ENCODE measurements at places on chromosomes 6 and 20.

DNA sequence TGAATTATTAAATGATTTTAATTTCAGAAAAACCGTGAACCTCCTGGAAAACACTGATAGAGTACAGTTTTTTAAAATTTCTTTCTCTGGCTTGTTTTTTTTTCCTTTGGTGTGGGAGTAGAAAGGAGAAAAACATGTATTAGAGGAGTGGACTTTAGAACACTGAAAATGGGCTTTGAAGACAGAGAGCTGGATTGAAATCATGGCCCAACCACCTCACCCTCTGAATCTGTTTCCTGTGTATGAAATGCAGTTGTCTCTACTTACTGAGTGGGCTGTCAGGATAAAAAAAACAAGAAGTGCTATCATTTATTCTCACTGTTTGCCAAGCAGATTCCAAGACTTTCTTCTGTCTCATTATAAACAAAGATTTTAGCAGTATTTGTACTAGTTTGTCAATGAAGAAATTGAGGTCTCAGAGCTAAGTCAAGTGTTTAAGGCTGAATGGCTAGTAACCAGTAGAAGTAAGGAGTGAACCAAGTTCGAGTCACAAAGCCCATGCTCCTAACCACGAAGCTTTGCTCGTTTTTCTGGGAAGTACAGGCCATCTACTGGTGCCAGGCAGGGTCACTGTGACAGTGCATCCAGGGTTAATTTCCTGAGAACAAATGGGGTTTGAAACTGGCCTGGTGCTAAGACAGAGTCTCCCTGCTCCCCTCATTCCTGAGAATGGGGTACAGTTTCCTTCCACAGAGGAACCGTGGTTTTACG is 256.4 kb downstream of the TMEM242 start:
- peak; percentile 30 for DNase-seq

DNA sequence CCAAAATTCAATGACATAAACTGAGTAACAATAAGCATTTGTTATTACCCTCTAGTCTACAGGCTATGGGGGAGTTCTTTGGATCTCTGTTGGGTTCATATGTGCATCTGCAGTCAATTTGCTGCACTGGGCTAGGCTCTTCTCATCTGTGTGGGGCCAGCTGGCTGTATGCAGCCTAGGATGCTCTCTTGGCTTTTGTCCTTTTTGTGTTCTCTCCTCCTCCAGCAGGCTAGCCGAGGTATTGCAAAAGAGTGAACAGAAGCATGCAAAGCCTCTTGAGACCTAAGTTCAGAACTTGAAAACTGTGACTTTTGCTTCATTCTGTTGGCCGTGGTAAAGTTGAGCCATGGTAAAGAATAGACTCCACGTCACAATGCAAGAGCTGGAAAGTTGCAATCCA is 62.8 kb upstream of the FOXO3 start:
- DNase-seq: peak; percentile 44

DNA sequence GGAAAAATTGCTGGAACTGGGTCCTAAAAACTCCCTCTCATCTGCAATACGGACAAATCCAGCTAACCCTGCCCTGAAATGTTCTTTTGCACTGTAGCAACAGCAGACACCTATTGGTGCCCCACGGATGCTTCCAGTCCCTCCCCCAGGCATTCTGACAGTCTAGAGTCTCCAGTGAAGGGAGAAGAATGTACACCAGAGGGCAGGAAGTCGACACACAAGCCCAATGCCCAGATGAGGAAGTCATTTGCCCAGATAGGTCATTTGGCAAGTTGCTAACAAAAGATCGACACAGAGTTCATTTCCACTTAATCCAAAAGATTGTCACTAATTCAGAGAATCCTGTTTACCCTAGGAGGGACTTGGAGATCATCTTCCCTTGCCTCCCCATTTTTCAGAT is 293.0 kb upstream of the PRDM1 start:
- DNase-seq: peak; percentile 84

GRCh38 chr20:57714409-57715267 is 4.8 kb upstream of the PMEPA1 start:
- no peak for DNase-seq

- peak; percentile 82 for DNase-seq
Observed at GRCh38 chr6:170221052-170221752, 69.7 kb downstream of the DLL1 start.

DNA sequence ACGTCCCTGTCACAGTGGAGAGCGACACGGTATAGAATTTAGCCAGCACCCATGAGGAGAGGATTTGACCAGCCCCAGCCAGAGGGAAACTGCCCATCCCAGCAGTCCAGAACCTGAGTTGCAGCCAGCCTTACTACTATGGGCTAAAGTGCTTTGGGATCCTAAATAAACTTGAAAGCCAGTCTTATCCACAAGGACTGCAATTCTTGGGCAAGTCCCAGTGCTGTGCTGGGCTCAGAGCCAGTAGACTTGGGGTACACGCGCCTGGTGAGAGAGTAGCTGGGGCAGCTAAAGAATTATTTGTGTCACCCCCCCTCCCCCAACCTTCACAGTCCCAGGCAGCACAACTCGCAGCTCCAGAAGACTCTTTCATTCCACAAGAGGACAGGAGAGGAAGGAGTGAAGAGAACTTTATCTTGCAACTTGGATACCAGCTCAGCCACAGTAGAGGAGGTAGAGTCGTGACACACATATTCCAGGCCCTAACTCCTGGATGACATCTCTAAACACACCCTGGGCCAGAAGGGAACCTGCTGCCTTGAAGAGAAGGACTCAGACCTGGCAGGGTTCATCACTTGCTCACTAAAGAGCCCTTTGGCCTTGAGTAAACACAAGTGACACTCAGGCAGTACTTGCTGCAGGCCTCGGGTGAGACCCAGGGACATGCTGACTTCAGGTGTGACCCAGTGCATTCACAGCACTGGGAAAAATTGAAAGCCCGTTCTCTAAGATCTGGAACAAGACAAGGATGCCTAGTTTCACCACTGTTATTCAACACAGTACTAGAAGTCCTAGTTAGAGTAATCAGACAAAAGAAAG is 100.3 kb downstream of the REV3L start:
- DNase-seq: no peak

DNA sequence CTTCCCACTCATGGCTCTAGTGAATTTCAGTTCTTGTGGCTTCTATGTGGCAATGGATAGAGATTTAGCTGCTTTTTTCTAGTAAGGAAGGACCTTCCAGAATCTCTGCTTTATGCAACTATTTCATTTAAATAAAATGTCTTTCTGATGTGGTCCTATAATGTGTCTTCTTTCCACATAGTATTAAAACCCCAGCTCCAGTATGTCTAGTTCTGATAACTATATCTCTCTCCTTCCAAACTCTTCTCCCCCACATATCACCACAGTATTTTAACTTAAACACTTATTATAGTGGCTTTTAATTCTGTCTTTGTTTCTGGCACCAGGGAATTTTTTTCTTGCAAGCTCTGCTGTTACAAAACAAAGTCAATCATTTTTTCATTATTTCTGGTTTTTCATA is 40.6 kb upstream of the SUMO4 start:
- no peak for DNase-seq

- no peak for DNase-seq
Observed at GRCh38 chr20:48281501-48281900, 496.2 kb upstream of the SULF2 start.

- DNase-seq: no peak
Observed at GRCh38 chr20:1646975-1647431, 10.6 kb downstream of the SIRPG start.

DNA sequence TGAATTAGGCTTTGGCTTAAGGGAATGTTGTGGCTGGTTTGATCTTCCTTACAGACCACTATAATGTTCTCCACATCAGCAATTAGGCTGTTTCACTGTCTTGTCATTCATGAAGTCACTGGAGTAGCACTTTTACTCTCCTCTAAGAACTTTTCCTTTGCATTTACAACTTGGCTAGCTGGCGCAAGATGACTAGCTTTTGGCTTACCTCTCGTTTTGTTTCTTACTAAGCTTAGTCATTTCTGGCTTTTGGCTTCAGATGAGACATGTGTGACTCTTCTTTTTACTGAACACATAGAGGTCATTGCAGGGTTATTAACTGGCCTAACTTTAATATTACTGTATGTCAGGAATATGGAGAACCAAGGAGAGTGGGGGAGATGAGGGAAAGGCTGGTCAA is 143.2 kb downstream of the PTCHD4 start:
- DNase-seq: no peak

DNA sequence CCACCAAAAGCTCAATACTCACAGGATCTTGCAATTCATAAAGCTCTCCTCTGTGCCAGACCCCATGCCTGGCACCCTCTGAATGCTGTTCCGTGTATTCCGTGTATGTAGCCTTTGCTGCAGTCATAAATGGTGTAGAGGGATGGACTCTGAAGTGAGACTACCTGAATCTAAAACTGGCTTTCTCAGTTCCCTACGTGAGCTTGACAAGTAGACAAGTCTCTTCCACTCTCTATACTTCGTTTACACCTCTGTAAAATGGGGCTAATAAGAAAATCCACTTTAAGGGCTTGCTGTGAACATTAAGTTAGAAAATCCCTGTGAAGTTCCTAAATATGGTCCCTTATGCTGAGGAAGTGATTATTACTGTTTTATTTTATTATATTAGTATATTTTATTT is 31.5 kb downstream of the PPP1R16B start:
- DNase-seq: no peak

DNA sequence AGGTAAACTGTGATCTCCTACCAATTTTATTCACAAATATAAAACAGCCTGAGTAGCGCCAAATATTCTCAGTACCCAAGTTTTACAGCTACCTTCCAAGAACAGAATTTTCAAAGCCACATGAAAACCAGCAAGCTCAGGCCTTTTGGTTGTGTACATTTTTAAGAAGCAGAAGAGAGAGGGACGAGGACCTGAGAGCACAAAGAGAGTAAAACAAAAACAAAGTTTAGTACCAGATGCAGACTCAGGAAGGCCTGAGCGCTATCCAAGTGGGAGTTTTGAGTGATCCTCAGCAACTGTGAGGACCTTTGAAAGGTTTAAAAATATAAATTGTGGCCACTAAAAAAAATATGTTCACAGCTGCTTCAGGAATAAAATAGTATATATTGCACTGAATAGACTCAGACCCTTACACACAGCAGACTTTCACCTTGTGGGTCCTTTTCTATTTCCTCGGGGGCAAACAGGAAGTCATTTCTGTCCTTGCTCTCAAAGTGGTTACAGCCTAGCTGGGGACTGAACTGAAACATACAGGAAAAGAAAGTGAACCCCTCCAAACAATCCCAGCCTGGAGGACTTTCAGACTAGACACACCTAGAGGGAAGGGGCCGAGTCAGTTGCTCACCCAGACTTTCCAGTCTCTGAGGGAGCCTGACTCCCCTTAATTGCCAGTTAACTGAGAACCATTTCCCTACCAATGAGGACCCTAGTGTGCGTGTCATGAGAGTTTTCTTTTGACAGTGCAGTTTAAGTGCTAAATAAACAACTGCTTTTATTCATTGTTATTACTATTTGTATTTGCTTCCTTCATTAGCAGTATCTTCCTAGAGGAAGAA is 48.5 kb upstream of the NT5E start:
- no peak for DNase-seq

- no peak for DNase-seq
Observed at GRCh38 chr6:133705066-133705465, 183.8 kb upstream of the TCF21 start.

GRCh38 chr6:31972709-31973350 is 892 bp upstream of the DXO start:
- DNase-seq: no peak

GRCh38 chr6:71290611-71291010 is 2.0 kb downstream of the OGFRL1 start:
- peak; percentile 22 for DNase-seq

- DNase-seq: no peak
Observed at GRCh38 chr6:159650314-159650713, 42.7 kb downstream of the SOD2 start.

DNA sequence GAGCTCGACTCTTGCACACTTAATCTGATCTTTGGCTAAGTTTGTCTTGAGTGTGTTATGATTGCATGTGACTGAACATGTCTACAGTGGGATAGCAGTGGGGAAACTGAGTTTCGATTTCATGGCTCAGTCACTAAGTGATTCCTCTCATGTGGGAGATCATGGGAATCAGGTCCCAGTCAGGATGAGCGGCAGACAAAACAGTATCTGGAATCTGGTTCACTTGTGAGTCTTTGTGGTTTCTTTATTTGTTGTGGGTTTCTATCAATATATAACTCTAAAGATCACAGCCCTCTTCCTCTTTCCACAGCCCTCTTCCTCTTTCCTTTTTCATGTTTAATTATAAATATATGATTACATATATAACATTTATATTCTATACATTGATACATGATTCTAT is 4.0 kb downstream of the RPP21 start:
- peak; percentile 55 for DNase-seq

- DNase-seq: peak; percentile 94
Observed at GRCh38 chr20:42492290-42492689, 697.4 kb downstream of the PTPRT start.

- DNase-seq: no peak
Observed at GRCh38 chr6:113414511-113414910, 442.6 kb upstream of the MARCKS start.

- no peak for DNase-seq
Observed at GRCh38 chr6:42315259-42315990, 97.8 kb upstream of the MRPS10 start.

Measured in MV-4-11 (cell line).